ENCODE measurements at places on chromosomes 7 and 10.

- no peak for DNase-seq
Observed at GRCh38 chr10:59708816-59709394, 745 bp downstream of the SLC16A9 start.

DNA sequence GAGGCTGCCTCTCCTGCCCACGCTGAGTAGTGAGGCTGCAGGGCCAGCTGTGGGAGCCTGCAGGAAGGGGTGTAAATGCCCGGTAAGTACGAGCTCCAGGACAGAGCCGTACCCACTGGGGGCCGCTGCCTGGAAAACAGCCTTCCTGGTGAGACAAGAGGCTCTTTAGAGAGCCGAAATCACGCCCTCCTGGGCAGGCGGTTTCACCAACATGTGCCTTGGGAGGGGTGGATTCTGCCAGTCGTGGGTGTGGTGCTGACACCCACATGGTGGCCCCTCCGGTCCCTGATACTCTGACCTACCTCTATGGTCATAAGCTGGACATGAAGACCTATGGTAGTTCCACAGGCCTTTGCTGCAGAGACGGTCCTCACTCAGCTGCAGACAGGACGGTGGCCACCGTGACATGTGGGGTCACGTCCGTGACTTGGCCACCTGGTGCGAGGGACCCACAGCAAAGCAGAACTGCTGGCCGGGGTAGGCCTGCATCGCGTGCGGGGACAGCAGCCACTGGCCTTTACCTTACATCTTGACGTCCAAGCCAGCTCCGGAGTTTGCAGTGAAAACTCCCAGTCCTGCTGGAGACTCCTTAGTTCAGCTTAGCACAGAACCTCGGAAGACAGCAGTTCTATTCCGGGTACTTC is 46.9 kb downstream of the PITRM1 start:
- no peak for DNase-seq

- DNase-seq, result no peak
Observed at GRCh38 chr7:82477733-82478515, 34.3 kb upstream of the CACNA2D1 start.

- no peak for DNase-seq
Observed at GRCh38 chr7:155667241-155667829, 22.9 kb downstream of the RBM33 start.

- no peak for DNase-seq
Observed at GRCh38 chr10:62178568-62178967, 90.1 kb downstream of the RTKN2 start.

DNA sequence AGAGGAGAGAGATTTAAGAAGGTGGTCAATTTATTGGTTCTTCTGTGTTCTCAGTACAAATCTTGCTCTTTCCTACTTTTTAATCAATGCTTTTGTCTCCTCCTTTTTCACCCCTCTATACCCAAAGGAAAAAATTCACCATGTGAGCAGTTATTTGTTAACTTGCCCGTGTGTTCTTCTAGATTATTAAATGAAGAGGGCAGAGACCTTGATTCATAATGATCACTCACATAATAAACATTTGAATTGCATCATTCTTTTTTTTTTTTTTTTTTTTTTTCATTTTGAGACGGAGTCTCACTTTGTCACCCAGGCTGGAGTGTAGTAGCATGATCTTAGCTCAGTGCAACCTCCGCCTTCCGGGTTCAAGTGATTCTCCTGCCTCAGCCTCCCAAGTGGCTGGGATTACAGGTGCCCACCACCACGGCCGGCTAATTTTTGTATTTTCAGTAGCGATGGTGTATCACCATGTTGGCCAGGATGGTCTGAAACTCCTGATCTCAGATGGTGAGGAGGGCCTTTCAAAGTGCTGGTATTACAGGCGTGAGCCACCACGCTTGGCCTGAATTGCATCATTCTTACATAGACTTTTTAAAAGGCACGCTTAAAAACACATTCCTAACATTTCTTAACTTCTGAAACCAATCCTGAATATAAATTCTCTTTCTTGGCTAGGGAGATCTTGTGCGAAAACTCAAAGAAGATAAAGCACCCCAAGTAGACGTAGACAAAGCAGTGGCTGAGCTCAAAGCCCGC is 3.6 kb downstream of the GARS1 start:
- no peak for DNase-seq

DNA sequence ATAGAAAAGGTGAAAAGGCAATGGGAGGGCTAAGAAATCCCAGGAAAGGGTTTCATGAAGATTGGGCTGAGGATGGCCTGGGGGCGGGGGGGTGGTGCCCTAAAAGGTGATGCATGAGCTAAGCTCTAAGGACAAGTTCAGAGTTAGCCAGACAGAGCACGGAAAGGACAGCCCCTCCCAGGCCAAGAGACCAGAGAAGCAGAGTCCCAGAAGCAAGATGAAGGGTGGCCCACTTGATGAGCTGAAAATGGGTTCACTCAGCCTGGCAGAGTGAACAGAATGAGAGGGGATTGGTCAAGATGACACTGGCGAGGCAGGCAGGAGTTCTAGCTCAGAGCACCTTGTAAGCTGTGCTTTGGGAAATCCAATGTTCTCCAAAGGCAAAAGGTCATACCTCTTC is 89.4 kb upstream of the GPR26 start:
- DNase-seq, result no peak

GRCh38 chr10:72353028-72353964 is 1.4 kb downstream of the DNAJB12 start:
- no peak for DNase-seq

- DNase-seq, result no peak
Observed at GRCh38 chr10:119235356-119235755, 28.0 kb downstream of the GRK5 start.

Data from Peyer's patch (tissue), 4 donors.